ENCODE measurements at places on chromosomes 3 and 15.

- peak; percentile 1 for DNase-seq
Measured at GRCh38 chr3:127446756-127447155, 143.8 kb downstream of the TPRA1 start.

DNA sequence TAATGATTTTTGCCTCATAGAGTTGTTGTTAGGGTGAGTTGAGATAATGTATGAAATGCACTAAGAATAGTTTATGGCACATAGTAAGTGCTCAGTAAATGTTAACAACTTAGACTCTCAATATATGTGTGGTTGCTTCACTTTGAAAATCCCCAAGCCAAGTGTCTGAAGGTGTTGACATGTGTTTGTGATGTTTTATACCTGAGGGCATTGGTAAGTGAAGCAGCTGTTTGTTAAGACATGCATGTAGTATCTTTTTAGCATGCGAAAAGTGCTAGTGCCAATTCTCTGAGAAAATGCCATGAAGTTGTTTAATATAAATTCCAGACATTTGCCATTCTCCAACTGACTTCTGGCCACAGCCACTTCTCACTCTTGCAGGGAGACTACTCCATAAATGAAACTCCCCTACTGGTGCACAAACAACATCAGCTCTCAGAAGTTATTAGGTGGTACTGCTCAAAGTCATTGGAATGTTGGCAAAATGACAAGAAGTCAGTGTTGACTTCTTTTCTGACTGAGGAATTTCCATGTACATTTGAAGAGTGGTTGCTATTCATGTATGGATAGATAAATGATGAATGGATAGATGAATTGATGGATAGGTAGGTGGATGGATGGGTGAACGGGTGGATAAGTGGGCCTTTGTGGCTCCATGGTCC lies 103.6 kb upstream of the NUDT16 start:
- no peak for DNase-seq

DNA sequence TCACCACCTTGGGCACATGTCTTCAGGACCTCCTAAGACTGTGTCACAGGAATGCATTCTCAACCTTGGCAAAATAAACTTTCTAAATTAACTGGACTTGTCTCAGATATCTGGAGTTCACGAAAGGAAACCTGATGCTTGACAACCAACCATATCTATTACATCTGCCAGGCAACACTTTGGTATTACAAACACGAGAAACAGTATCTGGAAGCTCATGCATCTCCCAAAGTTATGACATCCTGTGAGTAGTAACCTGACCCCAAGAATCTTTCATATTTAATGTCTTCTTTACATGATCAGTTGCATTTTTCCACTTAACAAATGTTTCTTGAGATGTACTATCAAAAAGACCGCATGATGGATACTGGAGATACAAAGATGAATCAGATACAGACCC lies 465.3 kb upstream of the AGTR1 start:
- no peak for DNase-seq

GRCh38 chr15:32802286-32802936 lies 84.6 kb downstream of the GREM1 start:
- DNase-seq, result no peak

DNA sequence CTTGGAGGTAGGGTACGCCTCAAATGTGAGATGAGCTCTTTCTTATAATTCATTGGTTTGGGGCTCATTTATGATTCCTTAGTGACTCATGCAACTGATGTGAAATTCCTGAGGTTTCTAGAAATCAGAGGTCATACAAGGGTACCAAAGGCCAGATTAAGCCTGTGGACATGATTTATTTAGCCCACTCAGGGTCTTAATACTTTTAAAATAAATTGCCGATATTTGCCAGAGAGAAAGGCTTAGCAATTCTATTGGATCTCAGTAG lies 289.0 kb downstream of the NEK10 start:
- DNase-seq, result no peak

GRCh38 chr3:124818398-124819091 lies 68.6 kb downstream of the ITGB5 start:
- DNase-seq, result no peak

DNA sequence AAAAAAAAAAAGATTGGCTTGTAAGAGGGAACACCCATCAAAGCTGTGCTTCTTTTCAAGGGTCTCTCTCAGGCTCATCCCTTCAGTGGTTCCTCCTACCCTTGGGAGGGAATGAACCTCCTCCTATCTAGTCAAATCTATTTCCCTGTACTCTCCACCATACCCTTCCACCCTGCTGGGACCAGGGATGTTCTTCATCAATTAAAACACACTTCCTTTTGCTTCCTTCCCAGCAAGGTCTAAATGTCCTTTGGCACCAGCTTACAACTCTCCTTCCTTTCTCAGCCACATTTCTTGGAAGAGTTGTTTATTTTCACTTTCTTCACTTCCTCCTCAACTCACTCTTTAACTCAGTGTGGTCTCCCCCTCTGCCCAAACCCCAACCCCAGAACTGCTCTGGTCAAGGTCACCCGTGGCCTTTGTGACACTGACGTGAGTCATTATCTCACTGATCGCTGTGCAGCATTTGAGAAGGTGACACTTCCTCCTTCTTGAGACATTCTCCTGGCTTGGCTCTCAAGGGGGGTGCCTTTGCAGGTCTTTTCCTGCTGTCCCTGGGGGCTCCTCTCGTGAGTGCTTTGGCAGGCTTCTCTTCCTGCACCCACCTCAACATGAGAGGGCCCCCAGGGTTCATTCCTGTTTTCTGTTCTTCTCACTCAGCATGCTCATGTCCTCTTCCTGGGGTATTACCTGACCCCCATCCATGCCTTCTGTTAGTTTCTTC lies 210.5 kb upstream of the TLE3 start:
- DNase-seq, result no peak

DNA sequence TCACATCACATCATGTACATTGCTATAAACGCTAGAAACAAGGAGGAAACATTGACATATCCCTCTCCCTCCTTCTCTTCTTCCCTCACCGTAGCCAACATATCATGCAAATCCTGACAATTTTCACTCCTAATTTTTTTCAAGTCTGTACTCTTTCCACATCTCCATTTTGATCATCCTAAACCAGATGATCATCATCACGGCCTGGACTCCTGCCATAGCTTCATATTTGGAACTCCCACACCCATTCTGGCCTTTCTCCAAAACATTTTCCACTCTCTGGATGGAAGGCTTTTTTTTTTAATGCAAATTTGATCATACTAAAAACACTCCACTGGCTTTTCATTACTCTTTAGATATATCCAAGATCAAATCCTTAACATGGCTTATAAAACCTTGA lies 248.0 kb upstream of the CNTN3 start:
- DNase-seq, result no peak

GRCh38 chr3:18237251-18238005 lies 187.7 kb downstream of the SATB1 start:
- DNase-seq, result no peak

GRCh38 chr3:18734309-18734708 lies 309.2 kb upstream of the SATB1 start:
- no peak for DNase-seq

DNA sequence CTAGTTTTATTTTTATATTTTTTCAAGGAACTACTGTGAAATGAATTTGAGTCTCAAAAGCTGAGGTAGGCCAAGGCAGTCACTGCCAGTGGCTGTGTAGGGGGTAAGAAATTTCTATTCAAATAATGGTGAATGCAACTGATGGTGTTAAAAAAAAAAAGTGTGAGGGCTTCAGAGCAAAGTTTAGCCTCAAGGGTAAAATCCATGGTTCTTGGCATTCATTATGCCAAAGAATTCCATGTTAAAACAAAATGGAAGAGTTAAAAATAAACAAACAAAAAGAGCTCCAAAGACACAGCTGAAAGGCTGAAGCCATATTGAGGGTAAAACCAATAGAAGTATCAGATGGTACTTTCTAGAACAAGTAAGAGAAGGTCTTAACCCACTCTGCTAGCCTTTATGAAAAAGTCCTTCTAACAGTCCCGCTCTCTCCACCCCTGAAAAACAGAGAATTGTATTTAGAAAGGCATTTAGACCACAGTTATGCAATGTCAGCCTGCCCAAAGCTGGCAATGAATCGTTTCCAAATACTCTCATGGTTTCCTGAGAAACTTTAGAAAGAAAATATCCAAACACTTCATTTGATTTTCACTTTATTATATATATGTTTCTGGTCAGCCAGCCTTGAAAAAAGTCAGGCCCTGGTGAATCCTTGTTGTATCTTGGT lies 158.4 kb upstream of the GMNC start:
- DNase-seq, result no peak
